Iris pigment epithelial cell (primary cell): ENCODE measurements at places on chromosomes 11 and 22.

GRCh38 chr11:123145220-123145619 is 49.8 kb downstream of the CLMP start:
- peak; percentile 85 for DNase-seq

- no peak for DNase-seq
Observed at GRCh38 chr11:20937826-20938225, 268.4 kb downstream of the NELL1 start.

DNA sequence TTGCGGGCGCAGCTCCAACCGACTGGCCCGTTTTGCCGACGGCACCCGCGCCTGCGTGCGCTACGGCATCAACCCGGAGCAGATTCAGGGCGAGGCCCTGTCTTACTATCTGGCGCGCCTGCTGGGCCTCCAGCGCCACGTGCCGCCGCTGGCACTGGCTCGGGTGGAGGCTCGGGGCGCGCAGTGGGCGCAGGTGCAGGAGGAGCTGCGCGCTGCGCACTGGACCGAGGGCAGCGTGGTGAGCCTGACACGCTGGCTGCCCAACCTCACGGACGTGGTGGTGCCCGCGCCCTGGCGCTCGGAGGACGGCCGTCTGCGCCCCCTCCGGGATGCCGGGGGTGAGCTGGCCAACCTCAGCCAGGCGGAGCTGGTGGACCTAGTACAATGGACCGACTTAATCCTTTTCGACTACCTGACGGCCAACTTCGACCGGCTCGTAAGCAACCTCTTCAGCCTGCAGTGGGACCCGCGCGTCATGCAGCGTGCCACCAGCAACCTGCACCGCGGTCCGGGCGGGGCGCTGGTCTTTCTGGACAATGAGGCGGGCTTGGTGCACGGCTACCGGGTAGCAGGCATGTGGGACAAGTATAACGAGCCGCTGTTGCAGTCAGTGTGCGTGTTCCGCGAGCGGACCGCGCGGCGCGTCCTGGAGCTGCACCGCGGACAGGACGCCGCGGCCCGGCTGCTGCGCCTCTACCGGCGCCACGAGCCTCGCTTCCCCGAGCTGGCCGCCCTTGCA is 1.0 kb downstream of the FJX1 start:
- peak; percentile 56 for DNase-seq

- DNase-seq = peak; percentile 100
Observed at GRCh38 chr22:31055635-31056159, 25.4 kb upstream of the SMTN start.

GRCh38 chr11:86444981-86445380 is 70.3 kb downstream of the CCDC81 start:
- no peak for DNase-seq

DNA sequence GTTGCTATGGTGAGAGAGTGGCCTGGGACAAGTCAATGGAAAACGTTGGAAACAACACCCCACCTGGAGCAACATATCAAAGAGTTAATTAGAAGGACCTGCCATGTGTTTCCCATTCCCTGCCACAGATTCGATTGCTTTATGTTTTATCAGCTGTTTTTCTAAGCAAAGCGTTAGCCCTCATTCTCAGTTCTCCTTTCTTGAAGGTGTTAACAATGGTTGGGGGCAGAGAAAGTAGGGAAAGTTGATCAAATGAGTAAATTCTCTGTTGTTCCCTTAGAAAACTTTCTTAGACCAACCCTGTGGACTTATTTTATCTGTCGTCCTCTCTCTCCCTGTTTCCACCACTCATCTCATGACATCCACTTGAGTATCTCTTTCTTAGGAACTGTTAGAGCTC is 102.5 kb downstream of the ADAMTS15 start:
- no peak for DNase-seq

- peak; percentile 75 for DNase-seq
Observed at GRCh38 chr11:3959015-3959902, 103.8 kb downstream of the STIM1 start.

DNA sequence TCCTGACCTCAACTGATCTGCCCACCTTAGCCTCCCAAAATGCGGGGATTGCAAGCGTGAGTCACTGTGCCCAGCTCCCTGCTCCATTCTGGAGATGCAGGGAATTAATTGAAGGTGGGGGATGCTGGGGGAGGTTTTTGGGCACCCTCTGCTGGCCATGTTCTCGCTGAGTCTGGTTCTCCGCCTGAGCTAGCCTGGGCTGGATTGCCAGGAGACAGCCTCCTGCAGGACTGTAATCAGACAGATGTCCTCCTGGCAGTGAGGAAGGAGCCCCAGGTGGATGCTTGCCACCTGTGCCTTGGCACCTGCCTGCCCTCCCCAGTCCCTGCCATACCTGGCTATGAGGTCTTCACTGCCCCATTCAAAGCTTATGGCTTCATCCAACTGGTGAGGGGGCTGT is 5.4 kb downstream of the MTFP1 start:
- no peak for DNase-seq

DNA sequence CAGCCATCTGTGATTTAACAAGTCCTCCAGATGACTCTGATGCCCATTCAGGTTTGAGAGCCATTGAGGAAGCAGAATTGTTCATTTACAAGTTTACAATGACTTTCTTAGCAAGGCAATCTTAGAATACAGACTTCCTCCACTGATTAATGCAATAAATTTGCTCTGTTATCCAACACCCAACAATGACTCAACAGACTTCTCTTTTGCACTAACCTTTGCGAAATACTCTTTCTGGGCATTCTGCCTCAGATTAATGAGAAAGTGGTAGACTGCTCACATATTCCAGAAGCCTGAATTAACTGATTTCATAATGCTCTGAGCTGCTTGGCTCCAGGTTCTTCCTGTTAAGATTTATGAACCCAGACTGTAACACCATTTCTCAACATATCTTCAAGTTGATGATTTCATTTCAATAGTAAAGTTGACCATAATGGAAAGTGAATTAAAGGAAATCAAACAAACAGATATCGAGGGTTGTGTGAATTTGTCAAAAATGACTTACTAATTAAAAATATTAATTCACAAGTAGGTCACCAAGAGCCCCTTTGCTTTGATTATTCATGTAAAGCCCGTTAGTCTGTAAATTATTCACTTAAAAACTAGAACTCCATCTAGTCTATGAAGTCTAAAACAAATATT is 70.5 kb upstream of the BLID start:
- peak; percentile 99 for DNase-seq

DNA sequence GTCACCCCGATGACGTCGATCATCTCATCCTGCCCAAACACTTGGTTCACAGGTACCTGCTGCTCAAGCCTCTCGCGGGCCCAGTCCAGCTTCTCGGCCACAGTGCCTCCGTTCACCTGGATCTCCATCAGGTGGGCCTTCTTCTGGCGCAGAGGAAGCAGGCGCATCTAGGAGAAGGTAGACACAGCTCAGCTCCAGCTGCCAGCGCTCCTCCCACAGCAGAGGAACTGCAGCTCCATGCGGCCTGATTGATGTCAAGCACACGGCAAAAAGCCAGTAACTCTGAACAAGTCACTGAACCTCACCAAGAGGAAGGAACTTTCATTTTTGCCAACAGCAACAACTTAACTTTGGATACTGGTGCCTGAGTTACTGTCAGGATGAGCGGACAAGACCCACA is 4.0 kb downstream of the RPL3 start:
- no peak for DNase-seq

GRCh38 chr11:101129203-101129943 is at the start of gene PGR:
Gene PGR (minus strand): TSS chr11:101129813. CDS start chr11:101129070, 743 bp downstream.
- no peak for DNase-seq

- DNase-seq = no peak
Observed at GRCh38 chr11:97968071-97968470, 1052.7 kb upstream of the CNTN5 start.

DNA sequence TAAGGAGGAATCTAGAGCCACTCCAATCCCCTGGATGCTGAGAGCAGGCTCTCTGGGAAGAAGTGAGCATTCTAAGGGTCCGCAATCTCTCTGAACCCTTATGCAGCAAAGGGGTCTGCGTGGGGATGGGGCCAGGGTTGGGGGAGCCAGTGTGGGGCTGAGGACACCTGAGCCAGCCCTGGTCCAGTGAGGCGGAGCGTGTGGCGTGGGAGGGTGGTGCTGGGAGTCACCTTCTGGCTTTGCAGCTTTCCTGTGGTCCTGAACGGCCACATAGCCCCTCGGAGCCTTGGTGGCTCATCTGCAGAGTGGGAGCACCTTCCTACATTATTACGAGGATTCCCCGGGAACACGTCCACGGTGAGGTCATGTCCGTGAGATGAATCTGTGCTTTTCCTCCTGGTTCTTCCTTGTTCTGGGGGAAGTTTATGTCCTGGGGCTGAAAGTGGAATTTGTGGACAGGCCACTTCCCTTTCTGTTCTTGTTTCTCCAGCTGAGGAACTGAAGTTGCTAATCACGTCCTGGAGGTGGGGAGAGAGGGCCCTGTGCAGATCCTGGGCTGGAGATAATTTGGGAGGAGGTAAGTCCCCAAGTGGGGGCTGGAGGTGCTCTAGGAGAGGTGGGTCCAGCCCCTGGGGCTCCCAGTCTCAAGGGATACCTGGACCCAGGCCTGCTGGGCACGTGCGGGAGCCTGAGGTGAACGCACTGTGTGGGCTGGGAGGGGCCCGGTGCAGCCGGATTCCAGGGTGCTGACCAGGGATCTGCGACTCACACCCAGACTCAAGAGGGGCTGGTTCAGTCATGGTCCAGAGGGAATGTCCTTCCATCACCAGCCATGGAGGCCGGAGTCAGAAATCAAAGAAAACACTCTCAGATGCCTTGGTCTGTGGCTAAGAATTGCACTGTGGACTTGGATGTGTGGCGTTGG is 6.1 kb downstream of the MRGPRE start:
- no peak for DNase-seq

DNA sequence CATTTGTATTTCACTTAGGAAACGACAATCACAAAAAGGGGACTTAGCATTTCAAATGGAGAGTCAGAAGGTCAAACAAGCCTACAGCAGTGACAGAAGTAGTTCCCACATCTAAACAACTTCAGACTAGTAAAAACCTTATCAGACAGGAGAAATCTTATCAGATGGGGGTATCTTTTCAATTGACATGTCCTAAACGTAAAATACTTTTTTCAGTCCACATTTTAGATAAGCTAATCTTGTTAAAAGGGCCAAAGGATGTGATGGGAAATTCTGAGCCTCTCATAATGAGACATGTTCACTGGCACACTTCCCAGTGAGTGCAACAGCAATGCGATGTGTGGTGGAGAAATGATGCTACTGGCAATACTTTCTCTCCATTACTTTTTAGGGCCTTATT is 2.4 kb downstream of the MAPK1 start:
- DNase-seq = peak; percentile 93

- no peak for DNase-seq
Observed at GRCh38 chr11:69307871-69308431, 14.0 kb downstream of the MYEOV start.

DNA sequence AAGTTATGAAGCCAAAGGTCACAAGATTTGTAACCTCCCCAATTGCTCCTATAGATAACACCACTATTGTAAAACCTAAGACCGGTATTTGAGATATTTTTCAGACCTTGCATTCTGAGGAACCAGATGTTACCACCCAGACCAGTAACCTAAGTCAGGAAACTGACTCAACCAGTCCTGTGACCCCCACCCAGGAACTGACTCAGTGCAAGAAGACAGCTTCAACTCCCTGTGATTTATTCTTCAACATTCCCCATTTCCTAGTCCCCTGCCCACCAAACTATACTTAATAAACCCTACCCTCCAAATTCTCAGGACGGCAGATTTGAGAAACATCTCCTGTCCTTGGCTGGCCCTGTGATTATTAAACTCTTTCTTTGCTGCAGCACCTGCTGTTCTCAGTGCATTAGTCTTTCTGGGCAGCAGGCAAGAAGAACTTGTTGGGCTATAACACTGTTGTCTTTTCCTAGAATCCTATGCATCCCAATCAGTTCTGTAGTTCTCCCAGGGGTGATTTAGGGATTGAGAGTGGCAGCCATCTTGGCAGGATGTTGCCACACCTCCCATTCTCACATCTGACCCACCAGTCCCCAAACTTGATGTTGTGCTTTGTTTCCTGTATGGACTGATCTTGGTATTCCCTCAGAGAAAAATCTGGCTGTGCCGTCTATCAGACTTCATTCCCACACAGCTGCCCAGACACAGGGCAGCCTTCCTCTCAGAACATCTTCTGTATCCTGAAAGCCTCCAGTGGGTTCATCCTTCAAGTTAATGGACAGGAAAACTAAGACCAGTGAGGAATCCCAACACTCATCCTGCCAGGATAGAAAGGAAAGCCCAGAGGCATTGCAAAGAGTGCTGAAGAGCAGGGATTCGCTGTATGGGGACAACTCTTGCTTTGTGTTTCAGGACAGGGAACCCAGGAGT is 104.0 kb downstream of the PDE2A start:
- DNase-seq = peak; percentile 93

DNA sequence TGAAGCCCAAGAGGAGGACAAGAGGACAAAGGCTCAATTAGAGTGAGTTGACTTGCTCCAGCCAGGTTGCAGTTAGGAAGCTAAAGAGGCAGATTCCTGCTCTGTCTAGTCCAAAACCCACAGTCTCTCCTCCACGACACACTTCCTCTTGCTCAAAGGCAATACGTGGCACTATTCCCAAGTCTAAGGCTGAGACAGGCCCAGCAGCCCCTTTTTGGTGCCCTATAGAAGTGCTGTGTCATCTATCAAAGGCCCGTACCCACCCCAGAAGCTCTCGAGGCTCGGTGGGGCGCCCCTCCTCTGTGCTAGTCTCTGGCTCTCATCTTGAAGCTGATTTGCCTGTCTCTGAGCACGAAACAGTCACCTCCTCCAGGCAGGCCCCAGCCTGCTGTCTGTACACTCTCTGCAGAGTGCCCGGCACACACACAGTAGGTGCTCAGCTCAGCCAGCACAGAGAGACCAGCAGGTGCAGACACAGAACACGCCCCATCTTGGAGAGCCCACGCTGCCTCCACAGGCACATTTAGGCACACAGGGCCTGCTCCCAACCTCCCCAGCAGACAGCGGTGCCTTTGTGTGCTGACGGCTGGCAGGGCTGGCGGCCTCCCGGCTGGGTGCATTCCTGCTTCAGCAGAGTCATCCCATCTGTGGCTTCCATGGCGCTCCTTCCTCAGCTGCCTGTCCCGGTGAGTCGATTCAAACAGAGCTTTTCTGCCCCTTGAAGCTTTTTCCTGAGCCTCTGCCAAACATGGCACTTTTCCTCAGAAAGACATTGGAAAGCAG is 52.8 kb downstream of the MYH9 start:
- DNase-seq = peak; percentile 77

DNA sequence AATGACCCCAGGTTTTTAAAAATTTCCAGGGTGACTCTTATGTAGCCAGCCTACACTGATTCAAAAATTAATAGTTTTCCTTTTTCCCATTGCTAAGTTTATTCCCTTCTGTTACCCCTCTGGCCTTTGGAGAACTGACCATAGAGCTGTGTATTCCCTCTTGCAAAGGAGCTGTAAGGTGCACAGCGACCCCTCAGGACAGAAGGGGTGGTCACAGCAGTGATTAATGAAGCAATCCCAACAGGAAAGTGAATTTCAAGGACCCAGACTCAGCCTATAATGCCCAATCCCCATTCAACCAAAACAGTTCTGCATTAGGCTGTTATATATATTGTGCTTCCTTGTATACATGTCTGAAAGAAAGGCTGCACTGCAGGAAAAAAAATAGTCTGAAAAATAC is 147.1 kb downstream of the WT1 start:
- DNase-seq = no peak
